ENCODE measurements at places on chromosomes 5 and 9. TPM values are rescaled to one million over a fixed set of nuclear protein-coding genes. Genes with fewer than 3 reads are reported as not detected.

Gene KIAA0825
- 2.2 TPM for total RNA-seq

Gene ERAP2
- 6.4 TPM for total RNA-seq

Gene IGIP
- 10.1 TPM for total RNA-seq

DNA sequence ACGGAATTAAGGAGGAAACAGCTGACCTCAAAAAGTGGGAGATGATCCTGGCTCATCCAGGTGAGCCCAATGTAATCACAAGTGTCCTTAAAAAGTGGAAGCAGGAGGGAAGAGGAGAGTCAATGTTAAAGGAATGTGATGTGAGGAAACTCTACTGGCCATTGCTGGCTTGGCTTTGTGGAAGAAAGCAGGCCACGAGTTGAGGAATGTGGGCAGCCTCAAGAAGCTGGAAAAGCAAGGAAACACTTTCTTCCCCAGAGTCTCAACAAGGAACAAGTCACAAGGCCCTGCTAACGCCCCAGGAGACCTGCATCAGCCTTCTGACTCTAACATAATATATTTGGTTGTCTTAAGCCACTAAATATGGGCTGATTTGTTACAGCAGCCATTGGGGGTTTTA lies 252.8 kb downstream of the PSAT1 start:
- DNase-seq: no peak

Gene HMMR
- 0.92 TPM for total RNA-seq

DNA sequence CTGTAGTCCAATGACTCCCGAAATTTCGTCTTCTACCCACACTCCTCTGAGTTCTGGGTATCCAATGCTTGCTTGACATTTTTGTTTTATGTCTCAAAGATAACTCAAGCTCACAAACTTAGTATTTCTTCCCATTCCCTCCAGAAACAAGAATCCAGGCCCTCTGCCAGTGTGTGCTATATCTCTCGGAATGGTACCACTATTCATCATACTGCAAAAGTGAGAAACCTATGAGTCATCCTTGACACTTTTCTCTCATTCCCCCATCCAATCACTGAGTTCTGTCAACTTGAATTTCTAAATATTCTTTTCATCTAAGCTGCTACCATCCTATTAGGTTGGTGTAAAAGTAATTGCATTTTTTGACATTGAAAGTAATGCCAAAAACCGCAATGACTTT lies 9.8 kb downstream of the SLC12A2 start:
- DNase-seq: no peak

- DNase-seq: peak; percentile 68
These were observed 51.5 kb downstream of the CEP120 start for GRCh38 chr5:123371575-123372179.

Gene NADK2
- total RNA-seq: 39.4 TPM

Gene PCDH1
- 21.0 TPM for total RNA-seq

Gene PCDHB4
- total RNA-seq: 1.5 TPM

- DNase-seq: no peak
These were observed 123.1 kb downstream of the DMRT2 start for GRCh38 chr9:1173211-1173610.

GRCh38 chr5:110625376-110625999 lies 101.0 kb downstream of the TMEM232 start:
- DNase-seq: no peak

DNA sequence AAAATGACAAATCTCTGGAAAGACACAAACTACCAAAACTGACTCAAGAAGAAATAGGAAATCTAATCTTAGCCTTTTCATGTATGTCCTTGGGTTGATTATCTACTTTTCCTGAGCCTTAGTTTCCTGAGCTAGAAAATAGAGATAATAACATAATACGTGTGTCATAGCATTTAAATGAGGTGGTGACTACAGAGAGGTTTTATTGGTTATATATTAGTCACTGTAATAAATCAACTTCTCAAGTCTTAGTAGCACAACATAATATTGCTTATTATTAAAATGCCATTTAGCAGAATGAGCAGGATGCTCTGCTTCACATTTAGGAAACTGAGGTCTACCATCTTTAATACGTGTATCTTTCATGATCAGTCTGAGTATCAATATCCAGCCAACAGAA lies 7.1 kb upstream of the PJA2 start:
- no peak for DNase-seq

DNA sequence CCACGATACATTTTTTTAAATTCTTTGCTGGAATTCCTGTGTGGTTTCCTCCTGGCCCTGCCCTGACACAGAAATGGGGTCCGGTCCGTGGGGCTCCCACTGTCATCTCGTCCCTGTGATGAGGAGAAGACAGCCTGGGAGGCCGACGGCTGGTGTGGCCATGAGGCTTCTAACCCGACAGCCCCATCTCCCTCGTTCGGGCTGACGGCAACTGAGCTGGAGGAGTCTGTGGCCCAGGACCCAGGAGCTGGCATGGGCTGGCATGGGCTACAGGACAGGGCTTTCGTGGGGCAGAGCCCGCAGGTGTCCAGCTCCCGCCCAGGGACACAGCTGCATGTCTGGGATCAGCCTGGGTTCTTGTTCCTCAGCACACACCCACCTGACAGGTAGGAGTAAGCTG lies 13.8 kb downstream of the LCN9 start:
- no peak for DNase-seq

Gene CARTPT
- not detected for total RNA-seq

- DNase-seq: no peak
These were observed 218.5 kb downstream of the COMMD10 start for GRCh38 chr5:116303340-116303739.

DNA sequence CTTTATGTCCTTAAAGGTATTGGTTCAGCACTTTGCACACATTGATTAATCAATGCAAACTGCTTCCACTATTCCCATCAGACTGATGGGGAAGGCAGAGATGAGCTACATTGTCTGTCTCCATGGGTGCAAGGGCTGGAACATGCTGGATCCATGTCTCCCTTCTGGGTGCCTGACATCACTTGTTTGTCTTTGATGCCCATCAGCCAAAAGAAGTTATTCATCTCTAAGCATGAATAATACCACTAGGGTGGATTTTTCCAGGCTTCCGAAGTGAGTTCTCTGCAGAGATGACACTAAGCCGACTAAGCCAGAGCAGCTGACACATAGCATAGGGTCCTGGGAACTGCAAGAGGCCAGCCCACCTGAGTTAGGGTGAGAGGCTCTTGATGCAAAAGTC lies 8.7 kb downstream of the FGF1 start:
- peak; percentile 16 for DNase-seq

Gene ARSI
- total RNA-seq: 0.65 TPM

Gene PCDHGA2
- total RNA-seq: 6.2 TPM

DNA sequence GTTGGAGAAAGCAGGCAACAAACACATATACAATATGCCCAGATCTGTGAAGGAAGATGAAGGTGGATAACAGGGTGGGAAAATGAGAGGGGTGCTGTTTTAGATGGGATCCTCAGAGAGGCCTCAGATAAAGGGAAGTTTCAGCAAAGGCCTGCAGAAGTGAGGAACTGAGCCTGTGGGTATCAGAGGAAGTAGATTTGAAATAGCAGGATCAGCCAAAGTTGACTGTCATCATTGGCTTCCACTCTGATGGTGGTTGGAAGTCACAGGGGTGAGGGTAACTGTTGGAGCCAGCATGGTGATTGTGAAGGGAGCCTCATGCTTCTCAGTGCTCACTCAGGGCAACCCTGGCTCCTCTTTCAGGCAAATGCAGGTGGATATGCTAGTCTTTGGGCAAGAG lies 607.2 kb upstream of the CLINT1 start:
- no peak for DNase-seq

Gene SLC46A2
- not detected for total RNA-seq

DNA sequence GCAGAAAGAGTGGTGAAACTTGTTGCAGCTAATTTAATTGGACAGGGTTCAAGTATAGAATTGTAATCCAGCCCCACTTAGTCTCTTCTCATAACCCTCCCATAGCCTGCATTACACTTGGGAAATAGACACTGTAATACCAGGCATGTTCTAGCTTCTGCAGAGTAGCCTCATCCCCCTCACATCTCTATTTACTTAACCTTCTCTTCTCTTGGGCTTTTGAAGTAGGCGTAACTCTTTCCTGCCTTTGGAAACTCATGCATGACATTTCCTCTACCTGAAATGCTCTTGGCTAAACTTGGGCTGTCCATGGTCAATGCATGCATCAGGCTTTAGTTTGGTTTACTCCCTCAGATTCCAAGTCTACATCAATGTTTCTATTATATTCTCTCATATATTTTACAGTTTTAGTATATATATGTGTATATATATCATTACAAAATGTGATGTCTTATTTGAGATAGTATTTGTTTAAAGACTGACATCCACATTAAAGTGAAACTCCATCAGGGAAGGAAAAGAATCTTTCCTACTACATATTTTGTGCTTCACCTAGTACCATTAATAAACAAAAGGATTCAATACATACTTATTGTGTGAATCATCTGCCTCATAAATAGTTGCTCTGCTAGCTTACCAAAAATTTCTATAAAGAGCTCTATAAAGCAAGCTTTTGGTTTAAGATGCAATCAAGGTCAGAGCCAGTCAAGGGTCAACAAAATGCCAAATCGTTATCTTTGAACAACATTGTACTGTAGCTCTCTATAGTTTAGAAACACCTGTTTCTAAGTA lies 1158.0 kb downstream of the MAT2B start:
- DNase-seq: no peak

Gene TAS2R1
- not detected for total RNA-seq

Gene FSD1L
- 4.5 TPM for total RNA-seq

DNA sequence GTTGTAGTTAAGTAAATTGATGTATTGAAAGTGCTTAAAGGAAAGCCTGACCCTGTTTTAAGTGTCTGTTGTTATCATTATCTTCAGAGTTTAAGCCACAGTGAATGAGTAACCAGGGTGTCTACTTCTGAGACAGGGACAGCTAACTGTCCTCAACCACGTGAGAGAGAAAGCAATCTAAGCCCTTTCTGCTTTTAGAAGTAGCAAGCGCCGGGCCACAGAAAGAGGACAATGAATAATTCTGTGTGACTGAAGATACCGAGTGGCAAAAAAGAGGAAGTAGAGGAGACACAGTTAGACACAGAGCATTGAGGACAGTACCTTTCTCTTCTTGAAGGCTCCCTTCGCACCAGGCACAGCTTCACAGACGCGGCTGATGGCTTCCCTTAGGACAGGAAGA lies 86.3 kb downstream of the S1PR3 start:
- no peak for DNase-seq

GRCh38 chr5:98905857-98906688 lies 22.7 kb downstream of the CHD1 start:
- DNase-seq: no peak

Gene WNT8A
- total RNA-seq: not detected

GRCh38 chr9:25814023-25814422 lies 135.8 kb upstream of the TUSC1 start:
- DNase-seq: no peak

Gene HDHD3
- 10.5 TPM for total RNA-seq

Gene FRRS1L
- total RNA-seq: 1.8 TPM

Gene ZNF879
- 3.5 TPM for total RNA-seq

Gene PCDHA12
- not detected for total RNA-seq

- peak; percentile 84 for DNase-seq
These were observed 43.4 kb upstream of the IL17B start for GRCh38 chr5:149422366-149423048.
